HEK293T (cell line): ENCODE measurements at places on chromosomes 6 and 20.

- no peak for DNase-seq
Observed at GRCh38 chr6:111718326-111718725, 112.6 kb upstream of the TRAF3IP2 start.

DNA sequence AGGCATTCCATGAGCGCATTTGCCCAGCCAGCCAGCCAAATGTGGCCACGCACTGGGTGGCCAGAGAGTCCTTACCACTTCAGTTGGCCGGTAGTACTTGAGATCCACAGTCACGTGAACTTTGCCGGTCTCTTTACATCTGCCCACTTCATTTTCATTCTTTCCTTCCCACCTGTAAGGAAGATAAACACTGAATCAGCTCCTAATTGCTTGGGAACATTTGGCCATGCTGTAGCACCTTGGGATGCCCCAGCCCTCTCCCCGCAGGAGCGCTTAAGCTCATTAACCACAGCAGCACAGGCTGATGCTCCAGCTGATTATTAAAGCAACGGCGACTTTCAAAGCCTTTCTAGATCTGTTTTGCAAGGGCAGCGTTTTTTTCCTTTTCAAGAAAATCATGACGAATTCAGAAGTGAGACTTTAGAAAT, 116.6 kb downstream of the FOXC1 start:
- no peak for DNase-seq

- DNase-seq: no peak
Observed at GRCh38 chr6:81747327-81747726, 5.2 kb downstream of the TENT5A start.

GRCh38 chr20:1555952-1556351, 1.6 kb downstream of the SIRPD start:
- no peak for DNase-seq

DNA sequence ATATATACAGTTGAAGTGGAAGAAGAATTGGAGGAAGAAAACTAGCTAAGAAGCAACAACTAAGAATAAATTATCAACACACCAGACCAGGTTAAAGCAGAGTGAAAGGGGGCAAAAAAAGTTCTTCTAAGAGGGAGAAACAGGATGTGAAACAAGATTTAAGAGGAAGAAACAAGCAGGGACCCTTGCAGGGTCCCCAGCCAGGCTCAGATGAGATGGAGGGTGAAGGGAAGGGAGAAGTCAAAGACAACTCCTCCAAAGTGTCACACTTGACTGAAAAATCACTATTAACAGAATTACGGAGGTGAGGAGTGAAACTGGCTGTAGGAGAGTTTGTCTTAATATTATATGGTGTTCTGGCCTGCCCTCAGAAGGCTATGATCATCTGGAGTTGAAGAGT, 65.4 kb downstream of the MTFR2 start:
- no peak for DNase-seq

DNA sequence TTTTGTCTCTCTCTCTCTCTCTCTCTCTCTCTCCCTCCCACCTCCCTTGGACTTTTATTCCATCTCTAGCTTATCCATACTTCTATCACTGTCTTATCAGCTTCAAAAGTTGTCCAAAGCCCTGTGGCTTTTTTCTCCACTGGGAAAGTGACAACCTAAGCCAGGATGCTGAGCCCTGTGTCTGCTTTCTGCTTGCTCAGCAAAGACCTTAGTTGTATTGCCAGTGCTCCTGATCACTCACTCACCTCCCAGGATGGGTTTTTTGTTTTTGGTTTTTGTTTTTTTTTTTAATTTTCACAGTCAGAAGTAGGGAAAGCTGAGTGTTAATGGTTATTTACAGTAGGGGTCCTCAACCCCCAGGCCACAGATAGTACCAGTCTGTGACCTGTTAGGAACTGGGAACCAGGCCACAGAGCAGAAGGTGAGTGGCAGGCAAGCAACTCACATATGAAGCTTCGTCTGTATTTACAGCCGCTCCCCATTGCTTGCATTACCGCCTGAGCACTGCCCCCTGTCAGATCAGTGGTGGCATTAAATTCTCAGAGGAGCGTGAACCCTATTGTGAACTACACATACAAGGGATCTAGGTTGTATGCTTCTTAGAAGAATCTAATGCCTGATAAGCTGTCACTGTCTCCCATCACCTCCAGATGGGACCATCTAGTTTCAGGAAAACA, 125.0 kb upstream of the ID4 start:
- no peak for DNase-seq

- DNase-seq: no peak
Observed at GRCh38 chr6:159172091-159172491, 2.9 kb downstream of the FNDC1 start.

DNA sequence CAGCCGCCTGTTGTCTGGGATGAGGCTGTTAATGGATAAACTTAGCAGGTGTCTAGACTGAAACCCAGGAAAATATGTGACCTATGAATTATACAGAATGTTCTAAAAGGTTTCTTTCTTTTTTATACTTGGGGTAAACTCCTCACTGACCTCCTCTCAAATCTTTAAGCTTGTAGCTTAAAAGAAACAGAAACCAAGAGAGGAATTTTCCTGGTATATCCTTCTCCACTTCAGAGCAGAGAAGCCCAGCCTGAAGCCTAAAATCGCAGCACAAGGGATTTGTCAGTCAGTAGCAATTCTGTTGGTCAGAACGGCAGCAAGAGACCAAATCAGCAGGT, 99.4 kb upstream of the RIPOR2 start:
- no peak for DNase-seq

DNA sequence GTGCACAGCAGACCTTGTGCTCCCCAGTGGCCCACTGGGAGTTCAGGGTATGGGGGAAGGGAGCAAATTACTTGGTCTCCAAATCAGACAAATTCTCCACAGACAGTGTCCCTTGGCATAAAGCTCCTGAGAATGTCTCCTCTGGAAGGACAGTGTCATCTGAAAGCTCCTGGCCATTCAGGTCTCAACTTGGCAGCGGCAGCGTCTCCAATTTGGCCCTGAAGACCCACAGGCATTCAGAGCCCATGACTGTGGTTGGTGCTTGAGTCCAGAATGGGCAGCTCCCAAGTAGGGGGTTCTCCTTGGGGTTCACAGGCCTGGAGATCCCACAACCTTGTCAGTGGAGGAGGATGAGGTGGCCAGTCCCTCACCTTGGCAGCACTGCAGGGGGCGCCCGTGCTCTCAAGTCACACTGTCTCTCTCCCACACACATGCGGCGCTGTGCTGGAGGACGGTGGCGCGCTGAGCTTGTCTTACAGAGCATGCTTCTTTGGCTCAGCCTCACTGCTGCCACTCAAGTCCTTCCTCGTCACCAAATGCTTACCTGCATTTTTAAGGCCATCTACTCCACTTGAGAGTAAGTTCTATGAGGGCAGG, 20.7 kb downstream of the DYNLRB1 start:
- DNase-seq: peak; percentile 45

GRCh38 chr20:43323592-43323991, 133.9 kb upstream of the PTPRT start:
- DNase-seq: no peak

GRCh38 chr6:28240471-28240870, 11.6 kb downstream of the ZKSCAN4 start:
- no peak for DNase-seq

DNA sequence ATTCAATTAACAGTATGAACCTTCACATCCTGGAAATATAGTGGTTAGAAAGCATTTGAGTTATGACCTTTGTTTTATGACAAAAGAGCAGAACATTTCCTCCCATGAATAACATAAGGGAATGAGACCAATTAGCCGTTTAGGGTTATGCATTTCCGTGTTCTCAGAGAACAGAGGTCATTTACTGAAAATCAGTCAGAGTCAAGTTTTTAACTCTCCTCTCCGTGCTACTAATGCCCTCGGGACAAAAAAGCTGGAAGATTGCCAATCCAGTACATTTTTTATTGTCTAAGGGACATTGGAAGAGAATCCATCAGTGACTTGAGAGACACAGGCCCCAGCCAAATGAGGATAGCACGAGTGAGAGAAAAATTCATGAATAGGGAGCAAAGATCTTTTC, 632.7 kb downstream of the RFPL4B start:
- peak; percentile 22 for DNase-seq
